ENCODE measurements at places on chromosomes 5 and 9.

DNA sequence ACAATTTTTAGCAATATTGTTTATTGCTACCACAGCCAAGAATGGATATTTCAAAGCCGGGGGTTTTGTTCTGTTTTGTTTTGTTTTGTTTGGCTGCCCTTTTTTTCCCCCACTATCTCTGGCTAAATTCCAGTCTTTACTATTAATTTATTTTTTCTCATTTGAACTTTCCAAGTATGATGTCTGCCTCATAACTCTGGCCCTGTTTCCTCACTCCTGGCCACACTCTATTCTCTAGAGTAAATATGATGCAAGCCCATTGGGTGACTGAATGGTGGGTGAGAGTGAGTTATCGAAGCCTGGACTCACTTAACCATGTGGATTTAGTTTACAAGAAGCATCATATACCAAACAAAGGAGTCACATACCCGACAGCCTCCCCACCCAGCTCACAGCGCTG lies 41.9 kb downstream of the WDR36 start:
- DNase-seq: no peak

DNA sequence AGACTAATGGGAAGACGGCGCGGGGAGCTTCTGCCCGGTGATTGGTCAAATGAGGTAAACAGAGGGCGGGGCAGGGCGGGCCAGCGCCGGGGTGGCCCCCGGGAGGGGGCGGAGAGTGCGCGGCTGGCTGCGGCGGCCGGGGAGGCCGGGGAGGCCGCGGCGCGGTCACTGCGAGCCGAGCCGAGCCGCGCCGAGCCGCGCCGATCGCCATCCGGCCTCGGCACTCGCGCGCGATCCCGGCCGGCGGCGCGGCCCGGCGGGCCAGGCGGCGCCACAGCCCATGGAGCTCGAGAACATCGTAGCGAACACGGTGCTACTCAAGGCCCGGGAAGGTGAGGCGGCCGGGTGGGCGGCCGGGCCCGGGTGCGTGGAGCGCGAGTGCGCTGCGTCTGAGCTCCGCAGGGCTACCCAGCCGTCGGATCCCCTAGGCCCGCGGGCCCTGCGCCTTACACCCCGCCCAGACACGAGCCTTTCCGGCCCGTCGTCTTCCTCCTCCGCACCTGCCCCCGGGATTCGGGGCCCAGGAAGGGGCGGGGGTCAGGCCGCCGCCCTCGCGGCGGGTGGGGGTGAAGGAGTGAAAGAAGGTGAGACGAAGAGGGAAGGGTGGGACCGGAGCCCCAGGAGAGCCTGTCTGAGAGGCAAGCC lies at the start of gene GRK6:
Gene GRK6 (plus strand): TSS at position 111 of the 645 bp plus-strand sequence. CDS start 170 bp downstream, at position 281.
- DNase-seq: no peak

GRCh38 chr5:119478781-119479180 lies 26.5 kb downstream of the HSD17B4 start:
- no peak for DNase-seq

- no peak for DNase-seq
Measured at GRCh38 chr9:129613520-129614175, 7.3 kb downstream of the C9orf50 start.

GRCh38 chr9:133955821-133956411 lies 36.2 kb downstream of the VAV2 start:
- no peak for DNase-seq

- DNase-seq: no peak
Measured at GRCh38 chr5:179193746-179194145, 133.6 kb downstream of the ZNF354C start.

DNA sequence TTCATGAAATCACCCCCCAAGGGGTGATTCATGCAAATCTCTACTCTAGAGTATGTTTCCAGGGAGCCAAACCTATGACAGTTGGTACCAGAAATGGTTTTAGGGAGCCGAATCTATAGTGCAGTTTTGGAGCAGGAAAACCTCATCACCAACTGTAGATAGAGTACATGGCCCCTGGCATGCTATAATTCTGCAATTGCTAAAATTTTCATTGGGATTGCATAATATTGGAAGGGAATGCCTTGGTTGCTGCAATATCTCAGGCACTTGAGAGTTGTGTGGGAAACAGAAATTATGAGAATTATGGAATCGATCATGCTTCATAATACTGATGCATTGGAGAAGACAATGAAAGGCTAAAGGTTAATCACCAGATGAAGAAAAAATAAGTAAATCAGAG lies 148.2 kb upstream of the PLPPR1 start:
- DNase-seq: no peak

GRCh38 chr9:131666029-131666428 lies 73.8 kb downstream of the RAPGEF1 start:
- DNase-seq: no peak

DNA sequence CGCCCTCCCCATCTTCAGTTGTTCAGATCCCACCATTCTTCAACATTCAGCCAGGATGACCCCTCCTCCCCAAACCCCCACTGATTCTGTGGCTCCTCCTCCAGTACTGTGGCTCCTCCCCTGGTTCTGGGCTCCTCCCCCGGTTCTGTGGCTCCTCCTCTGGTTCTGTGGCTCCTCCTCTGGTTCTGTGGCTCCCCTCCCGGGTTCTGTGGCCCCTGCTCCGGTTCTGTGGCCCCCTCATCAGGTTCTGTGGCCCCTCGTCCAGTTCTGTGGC lies 32.8 kb downstream of the C5orf15 start:
- no peak for DNase-seq

DNA sequence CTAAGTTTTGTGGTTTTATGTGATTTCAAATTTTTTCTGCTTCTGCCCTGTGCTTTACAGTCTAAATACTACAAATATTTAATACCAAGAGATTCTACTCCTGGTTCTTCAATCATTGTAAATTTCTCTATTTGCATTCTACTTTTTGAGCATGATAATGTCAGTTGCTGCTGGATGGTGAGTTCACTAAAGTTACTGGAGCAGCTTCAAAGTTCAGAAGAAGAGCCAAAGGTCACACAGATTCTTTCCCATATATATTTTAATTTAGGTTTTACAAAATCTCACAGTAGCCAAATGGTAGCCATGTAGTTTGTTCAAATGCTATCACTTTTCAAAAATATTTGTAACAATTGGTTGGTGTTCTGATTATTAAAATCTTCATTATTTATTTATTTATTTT lies 378.7 kb downstream of the TMEM232 start:
- DNase-seq: no peak

GRCh38 chr9:136577941-136578625 lies 32.2 kb upstream of the NOTCH1 start:
- DNase-seq: no peak

GRCh38 chr9:111429175-111429574 lies 55.0 kb downstream of the ECPAS start:
- no peak for DNase-seq

GRCh38 chr5:117394506-117395157 lies 820.0 kb upstream of the SEMA6A start:
- DNase-seq: no peak

DNA sequence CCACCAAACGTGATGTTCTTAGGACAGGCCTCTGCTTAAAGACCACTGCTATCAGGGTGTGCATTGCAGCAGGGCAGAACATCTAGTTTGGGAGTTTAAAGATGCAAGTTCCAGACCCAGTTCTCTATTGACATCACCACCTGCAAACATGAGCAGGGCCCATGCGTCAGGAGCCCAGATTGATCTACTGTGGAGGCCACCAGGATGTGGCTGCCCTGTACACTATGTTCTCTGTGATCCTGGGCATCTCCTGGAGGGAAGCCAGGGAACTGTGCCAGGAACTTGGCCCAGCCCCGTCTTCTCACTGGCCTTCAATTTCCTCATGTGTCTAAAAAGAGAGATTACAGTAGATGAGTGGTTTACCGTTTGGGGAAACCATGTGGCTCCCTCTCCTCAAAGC lies 87.1 kb downstream of the PDE6A start:
- no peak for DNase-seq

- no peak for DNase-seq
Measured at GRCh38 chr5:102765350-102765749, 10.2 kb downstream of the PAM start.

DNA sequence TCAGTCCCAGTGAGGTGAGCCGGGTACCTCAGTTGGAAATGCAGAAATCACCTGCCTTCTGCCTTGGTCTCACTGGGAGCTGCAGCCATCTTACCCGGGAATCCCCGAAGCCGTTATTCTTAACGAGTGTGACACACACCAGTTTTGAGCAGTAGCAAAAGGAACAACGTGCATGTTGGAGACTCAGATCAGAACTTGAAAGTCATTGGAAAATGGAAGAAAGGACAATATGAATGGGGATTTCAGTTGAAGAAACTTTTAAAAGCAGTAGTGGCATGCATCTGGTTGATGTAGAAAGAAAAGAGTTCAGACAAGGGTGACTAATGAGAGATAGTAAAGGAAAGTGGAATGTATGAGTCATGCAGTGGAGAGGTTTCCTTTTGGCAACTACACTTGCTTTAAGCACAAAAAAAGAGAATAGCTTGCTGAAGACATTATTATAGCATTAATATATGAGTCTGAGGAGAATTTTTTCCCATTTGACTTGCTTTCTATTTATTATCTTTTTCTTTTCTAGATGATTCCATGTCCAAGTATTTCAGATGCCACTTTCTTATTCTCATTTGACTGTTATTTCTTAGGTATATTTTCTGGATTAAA lies 44.4 kb upstream of the ANKDD1B start:
- DNase-seq: no peak

DNA sequence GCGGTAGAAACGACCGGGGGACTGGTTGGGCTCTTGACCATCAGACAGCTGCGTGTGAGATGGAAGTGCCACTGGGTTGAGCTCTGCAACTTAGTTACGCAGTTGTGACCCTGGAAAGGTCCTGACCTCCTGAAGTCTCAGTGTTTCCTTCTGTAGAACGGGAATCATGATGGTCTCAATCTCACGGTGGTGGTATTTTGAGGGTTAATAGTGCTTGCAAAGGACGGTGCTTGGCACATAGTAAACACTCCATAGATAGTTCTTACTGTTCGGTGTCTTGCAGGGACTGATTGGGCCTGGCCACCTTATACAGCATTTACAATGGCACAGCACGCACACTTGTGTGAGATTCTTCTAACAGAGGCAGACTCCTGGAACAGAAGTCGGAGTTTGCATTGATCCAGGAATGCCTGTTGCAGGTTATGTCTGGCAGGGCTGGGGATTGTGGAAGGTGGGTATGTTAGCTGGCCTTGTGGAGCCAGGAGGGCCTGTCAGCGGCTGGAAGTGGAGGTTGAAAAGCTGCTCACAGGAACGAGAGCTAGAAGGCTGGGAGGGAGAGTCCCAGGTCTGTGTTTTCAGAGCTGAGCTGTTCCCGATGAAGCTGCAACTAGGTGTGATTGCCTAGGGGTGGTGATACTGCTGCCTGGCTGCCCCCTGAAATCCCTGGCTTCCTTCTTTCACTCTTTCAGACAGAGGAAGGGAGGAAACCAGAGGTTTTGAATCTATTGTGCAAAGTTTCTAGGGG lies 962 bp upstream of the TXN start:
- DNase-seq: no peak

DNA sequence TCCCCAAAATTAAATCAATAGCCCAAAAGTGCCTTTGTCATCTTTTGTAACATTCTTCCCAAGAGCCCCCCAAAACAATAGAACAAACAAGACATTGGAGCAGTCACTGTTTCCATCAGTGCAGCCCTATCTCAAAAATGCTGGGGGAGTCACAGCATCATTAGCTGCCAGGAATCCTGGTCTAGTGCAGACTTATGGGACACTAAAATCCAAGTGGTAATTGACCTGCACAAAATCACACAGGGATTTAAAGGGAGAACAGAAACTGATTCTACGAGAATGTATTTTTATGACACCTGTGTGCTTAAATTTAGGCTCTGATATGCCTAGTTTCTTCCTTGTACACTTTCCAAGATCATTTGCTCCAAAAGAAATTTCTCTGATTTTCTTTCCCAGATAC lies 172.9 kb downstream of the GLIS3 start:
- DNase-seq: no peak

- no peak for DNase-seq
Measured at GRCh38 chr5:157930710-157931109, 71.8 kb upstream of the CLINT1 start.

DNA sequence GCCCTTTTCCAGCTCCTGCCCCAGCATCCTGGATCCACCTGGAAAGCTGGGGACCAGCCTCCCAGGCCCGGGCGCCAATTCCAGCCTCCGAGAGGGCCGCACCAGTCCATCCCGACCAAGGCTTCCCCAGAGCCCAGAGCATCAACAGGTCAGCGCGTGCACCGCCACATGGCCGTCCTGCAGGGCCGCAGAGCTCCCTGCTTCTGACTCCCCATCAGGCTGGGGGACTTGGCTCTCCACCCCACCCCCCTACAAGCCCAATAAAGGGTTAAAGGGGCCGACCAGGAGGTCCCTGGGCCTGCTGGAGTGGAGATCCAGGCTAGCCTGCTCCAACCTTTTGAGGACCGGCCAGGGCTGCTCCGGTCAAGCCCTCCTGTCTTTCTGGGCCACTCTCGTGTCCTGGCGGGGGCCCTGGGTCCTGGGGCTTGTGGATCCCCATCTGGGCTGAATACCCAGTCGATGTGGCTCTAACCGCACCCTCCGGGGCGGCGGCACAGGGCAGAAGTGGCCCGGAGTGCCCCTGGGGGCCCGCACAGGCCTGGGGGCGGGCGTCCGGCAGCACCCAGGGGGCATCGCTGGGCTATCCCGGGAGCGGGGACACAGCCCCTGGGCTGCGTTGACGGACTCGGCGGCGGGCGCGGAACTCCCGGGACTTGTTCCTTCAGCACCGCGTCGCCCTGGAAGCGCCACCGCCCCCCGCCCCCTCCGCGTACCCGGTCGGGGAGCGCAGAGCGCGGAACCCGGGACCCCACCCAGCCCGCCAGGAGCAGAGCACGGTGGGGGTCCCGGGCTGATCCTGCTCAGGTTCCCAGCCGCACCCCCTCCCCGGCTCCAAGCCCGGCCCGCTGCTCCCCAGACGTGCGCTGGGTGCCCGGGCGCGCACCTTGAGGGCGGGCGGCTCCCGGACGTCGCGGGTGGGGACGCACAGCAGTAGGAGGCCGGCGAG lies 590 bp downstream of the ENTPD2 start:
- DNase-seq: no peak

- no peak for DNase-seq
Measured at GRCh38 chr9:69963803-69964202, 79.8 kb upstream of the MAMDC2 start.

Measured in stimulated activated CD8-positive, alpha-beta memory T cell treated with anti-CD3 and anti-CD28 coated beads, Interleukin-7, amount 100 ng/mL, for 4 hours (primary cell).